Stimulated activated CD8-positive, alpha-beta memory T cell treated with anti-CD3 and anti-CD28 coated beads, Interleukin-2, amount 100 ng/mL, for 1 hour (primary cell): ENCODE measurements at places on chromosomes 6 and 20.

DNA sequence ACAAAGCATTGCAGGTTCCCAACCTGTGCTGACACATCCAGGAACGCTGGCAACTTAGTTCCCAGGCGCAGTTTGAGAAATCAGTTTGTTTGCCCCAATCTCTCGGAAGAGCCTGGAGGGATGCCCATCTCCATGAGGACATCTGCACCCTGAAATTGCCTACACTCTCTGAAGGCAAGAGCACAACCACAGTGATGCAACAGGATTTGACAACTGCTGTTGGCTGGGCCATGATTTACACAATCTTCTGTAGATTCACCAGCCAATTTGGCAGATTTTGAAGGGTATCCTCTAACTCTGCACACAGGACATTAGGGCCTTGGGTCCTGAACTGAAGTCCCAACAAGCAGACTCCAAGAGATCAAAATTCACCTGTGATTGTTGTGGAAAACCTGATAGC, 3.4 kb downstream of the APMAP start:
- DNase-seq = no peak

GRCh38 chr6:92267335-92267734, 1152.0 kb downstream of the EPHA7 start:
- no peak for DNase-seq

DNA sequence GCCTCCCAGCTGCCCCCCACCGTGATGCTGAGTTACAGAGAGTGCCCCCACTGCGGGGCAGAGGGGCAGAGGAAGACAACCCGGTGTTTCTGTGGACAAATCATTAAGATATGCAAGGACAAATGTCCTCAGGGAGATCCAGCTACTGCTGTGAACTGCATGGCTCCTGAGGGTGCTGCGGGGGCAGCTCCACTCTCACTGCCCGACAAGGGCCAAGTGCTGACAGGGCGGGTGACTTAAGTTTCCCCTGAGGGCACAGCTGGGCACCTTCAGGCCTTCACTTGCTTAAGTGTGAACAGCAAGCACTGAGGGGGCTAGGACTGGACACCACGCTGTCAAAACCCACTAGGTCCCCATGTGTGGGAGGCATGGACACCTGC, 26.2 kb upstream of the TCFL5 start:
- no peak for DNase-seq

- no peak for DNase-seq
These were observed 52.2 kb upstream of the APCDD1L start for GRCh38 chr20:58567437-58567836.

DNA sequence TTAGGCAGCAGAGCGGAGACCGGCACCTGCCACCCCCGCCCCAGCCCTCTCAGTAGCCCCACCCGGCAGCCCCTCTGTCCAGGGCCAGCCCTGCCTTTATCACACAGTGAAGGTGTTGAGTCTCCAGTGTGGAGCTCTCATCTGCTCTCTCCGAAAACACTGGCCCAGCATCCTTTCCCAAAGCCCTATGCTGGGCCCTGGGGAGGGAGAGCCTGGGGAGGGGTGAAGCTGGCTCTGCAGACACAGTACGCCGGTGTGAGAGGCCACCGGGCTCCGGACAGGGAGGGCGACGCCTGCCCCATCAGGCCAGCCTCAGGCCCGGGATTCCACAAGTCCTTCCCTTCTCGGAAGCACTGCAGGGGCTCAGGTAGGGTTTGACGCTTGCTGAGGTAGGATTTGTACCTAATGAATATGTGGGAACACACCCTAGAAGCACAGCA, 186.9 kb downstream of the ERMARD start:
- no peak for DNase-seq
